Activated naive CD4-positive, alpha-beta T cell treated with anti-CD3 and anti-CD28 coated beads, Interleukin-2, amount 10 ng/mL, durations not matched to agents 7 days and 5 days (primary cell): ENCODE measurements at places on chromosomes 4 and X.
A peak's percentile ranks its signal among the peaks of the same experiment; 100 is the strongest.

DNA sequence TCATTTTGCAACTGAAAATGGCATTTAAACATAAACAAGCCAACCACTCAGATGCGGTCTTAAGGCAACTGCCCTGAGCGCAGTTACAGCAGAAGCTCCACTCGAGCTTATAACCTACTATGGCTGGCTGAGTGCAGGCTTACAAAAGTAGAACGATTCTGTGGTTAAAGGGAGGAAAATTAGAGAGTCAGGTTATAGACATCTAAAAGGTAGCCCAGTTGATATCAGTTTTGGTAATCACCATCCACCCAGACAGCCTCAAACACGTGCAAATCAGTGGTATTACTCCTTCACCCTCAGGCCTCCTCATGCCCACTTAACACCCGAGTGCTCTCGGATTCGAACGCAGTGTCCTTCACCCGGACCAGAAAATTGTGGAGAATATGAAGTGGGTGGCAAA is 3.1 kb downstream of the LEF1 start:
- peaks cover 22% of the 10 kb centered on the region for H3K27me3 ChIP-seq
- peaks cover 60% of the 10 kb centered on the region for H3K36me3 ChIP-seq
- peak overlapping the region; percentile 92 for H3K27ac ChIP-seq
- H3K4me3 ChIP-seq = peak overlapping the region; percentile 95
- DNase-seq = peak; percentile 49

- no peak overlapping the region for H3K4me3 ChIP-seq
- peaks cover 2% of the 10 kb centered on the region for H3K36me3 ChIP-seq
- DNase-seq = peak; percentile 21
- H3K4me1 ChIP-seq = peaks cover 35% of the 10 kb centered on the region
- no peaks in the 10 kb centered on the region for H3K27me3 ChIP-seq
- peak overlapping the region; percentile 37 for H3K27ac ChIP-seq
Measured at GRCh38 chrX:70504772-70505450, 60.3 kb downstream of the DLG3 start.

GRCh38 chr4:44535981-44536380 is 87.4 kb upstream of the KCTD8 start:
- H3K4me3 ChIP-seq = no peak overlapping the region
- H3K36me3 ChIP-seq = no peaks in the 10 kb centered on the region
- DNase-seq = no peak
- H3K27me3 ChIP-seq = no peaks in the 10 kb centered on the region
- H3K4me1 ChIP-seq = no peaks in the 10 kb centered on the region

- H3K27ac ChIP-seq = no peak overlapping the region
- DNase-seq = no peak
- H3K4me1 ChIP-seq = peaks cover 2% of the 10 kb centered on the region
- peaks cover 4% of the 10 kb centered on the region for H3K27me3 ChIP-seq
Measured at GRCh38 chr4:16292585-16292984, 66.3 kb upstream of the TAPT1 start.
